Left forelimb (tissue), 1 donor: ENCODE measurements at places on chromosomes 6 and 20.

GRCh38 chr6:44921798-44922197, 406.3 kb upstream of the RUNX2 start:
- DNase-seq, result no peak

GRCh38 chr6:40779409-40779808, 192.2 kb upstream of the LRFN2 start:
- no peak for DNase-seq

- no peak for DNase-seq
Measured at GRCh38 chr6:84346372-84346771, 118.9 kb upstream of the CEP162 start.

DNA sequence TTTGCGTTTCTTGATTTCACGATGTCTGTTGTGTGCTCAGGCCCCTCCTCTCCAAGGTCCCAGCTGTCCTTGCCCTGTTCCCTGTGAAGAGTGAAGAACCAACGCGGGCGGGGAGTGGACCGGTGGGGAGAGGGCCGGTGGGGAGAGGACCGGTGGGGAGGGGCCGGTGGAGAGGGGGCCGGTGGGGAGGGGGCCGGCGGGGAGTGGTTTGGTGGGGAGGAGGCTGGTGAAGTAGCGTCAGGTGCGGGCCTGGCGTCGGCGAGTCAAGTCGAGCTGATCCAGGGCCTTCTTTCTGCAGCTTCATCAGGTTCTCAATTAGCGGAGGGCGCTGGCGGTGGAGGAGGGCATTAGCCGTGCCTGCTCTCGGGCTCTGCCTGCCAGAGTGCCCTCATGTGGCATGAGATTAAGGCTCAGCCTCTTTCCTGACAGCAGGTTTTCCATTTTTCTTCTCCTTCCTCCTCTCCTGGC, 21.2 kb upstream of the BHLHE23 start:
- peak; percentile 61 for DNase-seq

DNA sequence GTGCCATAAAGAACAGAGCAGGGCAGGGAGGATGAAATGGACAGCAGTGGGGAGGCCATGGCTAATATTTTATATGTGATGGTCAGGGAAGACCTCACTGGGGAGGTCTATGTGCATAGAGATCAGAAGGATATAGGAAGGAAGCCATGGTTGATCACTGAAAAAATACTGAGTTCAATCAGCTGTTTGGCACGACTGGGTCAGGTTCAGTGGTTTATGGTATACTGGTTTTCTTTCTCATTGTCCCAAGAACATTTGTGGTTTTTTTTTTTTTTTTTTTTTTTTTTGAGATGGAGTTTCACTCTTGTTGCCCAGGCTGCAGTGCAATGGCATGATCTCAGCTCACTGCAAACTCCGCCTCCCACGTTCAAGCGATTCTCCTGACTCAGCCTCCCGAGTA, 78.3 kb upstream of the TIAM2 start:
- no peak for DNase-seq

- no peak for DNase-seq
Measured at GRCh38 chr6:4402477-4402976, 267.2 kb upstream of the ECI2 start.

- DNase-seq, result no peak
Measured at GRCh38 chr20:24530131-24530680, 60.8 kb downstream of the SYNDIG1 start.

DNA sequence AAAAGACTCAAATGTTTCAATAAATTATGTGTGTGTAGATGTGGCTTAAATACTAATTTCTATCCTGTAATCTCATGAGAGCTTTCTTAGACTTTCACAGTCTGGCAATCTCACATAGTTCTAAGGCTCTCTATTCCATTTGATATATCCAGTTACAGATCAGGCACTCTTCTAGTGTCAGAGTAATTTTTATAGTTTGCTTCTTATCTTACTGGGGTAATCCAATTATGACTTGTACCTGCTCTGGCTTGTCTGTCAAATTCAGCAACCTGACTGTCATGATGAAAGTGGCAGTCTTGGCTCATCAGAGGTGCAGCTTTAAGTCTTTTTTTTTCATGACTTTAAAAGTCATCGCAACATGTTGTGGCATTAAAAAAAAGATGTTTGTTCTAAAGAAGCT, 513.2 kb upstream of the MAN1A1 start:
- no peak for DNase-seq

- peak; percentile 59 for DNase-seq
Measured at GRCh38 chr20:38209054-38209675, 44.1 kb upstream of the TGM2 start.

GRCh38 chr20:21575981-21576740, 62.3 kb upstream of the NKX2-2 start:
- DNase-seq, result no peak

DNA sequence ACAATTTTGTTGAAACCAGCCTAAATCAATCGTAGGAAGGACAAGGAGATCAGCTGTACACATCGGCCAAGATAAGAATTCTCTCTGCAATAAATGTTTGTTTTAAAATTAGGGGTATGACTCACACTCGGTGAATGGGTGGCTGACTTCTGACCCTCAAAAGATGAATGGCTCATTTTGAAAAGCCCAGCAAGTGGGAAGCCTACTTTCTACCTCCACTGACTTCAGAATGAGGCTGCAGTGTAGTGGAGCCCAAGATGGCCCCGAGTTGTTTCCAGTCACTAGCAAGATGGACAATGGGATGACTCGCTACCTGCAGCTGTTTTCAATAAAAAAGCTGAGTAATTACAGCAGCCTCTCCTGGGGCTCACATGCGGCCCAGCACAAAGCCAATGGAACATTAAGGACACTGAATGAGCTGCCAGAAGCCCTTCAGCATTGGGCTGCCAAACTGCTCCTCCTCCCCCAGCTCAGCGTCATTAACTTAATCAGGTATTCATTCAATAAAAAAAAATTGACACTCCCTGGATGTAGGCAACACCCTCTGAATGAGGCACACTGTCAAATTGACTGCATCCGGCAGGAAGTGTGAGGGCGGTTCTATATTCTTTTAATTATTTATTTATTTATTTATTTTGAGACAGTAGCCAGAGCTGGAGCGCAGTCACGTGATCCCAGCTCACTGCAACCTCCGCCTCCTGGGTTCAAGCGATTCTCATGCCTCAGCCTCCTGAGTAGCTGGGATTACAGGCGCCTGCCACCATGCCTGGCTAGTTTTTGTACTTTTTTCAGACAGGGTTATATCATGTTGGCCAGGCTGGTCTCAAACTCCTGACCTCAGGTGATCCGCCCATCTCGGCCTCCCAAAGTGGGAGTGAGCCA, 107.3 kb downstream of the GMPR start:
- DNase-seq, result no peak

GRCh38 chr6:135022050-135022697, 32.4 kb downstream of the HBS1L start:
- no peak for DNase-seq

DNA sequence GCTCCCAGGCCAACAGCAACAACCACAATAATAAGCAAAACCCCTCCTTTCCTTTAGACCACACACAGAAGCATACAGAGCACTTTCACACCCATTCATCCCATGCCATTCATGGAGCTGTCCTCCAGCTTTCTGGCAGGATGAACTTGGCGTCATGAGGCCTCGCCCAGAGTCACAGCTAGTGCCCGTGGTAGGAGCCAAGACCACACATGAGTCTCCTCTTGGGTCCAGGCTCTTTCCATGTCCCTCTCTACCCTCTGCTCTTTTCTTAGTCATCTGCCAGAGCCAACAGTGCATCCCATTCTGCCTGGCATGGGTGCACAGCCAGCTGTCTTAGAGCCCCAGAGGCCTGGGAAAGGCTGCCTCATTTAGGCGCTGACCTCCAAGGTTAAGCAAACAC, 1.8 kb upstream of the TGM3 start:
- no peak for DNase-seq

DNA sequence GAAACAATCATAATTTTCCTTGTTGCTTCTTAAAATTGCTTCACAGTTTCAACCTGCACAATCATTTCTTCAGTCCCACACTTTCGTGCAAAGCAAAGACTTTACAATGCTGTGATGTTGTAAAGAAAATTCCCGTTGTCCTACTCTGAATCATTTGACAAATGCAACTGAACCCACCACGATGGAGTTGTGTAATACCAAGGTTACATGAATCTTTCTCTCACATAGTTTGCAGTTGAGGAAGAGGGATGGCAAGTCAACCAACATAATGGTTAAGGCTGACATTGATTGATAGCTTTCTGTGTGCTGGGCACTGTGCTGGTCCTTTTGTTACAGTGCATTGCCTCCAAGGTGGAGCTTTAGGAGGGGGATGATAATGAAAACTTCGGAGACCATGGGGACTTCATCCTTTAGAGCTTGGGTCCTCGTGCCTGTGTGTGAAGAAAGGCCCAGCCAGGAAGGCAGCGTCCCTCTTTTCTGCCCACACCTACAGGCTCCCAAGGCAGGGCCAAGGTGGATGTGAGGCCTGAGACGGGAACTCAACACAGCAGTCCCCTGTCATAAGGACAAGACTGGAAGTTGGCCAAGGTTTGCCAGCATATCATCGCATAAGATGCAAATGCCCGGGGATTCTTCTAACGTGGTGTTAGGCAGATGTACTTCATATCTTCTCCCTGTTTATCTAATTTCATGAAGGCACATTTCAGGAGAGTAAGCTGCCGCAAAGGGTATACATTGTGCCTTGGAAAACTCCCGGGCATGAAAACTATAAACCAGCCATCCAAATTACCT, 96.9 kb downstream of the LY86 start:
- peak; percentile 31 for DNase-seq

DNA sequence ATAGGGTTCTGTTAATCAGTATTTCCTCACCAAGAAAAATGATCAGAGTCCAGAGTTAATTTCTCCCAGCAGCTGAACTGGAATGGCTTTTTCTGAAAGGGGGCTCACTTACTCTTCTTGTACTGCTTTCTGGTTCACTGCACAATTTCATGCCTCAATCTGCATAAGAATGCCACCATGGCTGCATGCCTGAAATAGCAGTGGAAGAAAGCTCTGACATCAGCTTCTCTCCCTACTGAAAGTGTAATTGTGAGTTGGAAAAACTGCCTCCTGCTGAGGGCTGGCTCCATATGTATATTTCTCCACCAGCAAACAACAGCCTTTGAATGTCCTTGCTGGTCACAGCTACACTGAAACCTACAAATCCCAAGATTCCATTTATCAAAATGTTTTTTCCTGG, 1027.2 kb upstream of the GJE1 start:
- DNase-seq, result no peak

- no peak for DNase-seq
Measured at GRCh38 chr20:58112017-58112781, 116.3 kb downstream of the ANKRD60 start.

GRCh38 chr6:5705252-5705651, 301.5 kb downstream of the NRN1 start:
- no peak for DNase-seq

DNA sequence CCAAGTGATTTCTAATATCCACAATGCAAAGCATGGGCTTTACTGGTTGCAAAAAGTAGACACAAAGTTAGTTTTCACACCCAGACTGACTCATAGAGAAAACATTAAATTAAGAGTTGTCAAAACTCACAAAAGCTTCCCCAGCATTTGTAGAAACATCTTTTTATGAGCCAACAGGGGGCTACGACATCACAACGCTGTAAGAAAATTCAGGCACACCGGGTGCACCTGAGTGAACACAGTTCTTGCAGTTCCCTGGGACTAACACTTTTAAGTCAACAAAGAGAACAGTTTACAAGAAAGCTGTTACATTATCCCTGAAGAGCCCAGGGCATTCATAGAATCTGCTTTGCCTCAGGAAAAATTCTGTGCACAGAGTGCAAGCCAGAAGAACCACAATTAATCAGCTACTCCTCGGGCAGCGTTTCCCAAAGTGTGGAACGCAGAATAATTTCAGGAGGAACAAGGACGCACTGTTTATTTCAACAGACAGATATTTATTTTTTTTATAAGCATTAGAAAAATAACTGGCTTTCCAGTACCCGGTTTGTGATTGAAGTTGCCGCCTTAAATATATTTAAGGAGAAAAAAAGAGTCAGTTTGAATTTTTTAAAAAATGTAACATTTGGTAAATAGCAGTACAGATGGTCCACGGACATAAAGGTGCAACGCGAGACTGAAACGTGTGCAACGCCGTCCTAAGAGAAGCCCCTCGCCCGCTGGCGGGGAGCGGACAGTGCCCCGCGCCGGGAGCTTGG, 1.2 kb downstream of the NCOA5 start:
- no peak for DNase-seq

DNA sequence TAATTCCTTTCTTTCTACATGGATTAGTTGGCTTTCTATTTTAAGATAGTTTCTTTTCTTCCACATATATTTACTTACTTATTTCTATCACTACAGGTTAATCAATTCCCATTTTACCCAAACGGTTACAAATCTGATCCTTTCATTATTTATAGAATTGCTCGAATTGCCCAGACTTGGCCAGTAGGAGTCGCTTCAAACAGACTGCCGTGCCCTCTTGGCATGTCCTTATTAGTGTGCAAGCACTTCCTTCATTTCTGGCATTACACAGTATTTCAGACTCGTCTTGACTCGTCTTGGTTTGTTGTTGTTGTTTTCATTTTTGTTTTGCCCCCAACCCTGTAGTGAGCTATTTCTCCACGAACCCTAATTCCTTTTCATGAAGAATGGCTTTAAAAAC, 74.6 kb downstream of the SAMD3 start:
- no peak for DNase-seq

- DNase-seq, result no peak
Measured at GRCh38 chr20:47557218-47557617, 55.5 kb downstream of the NCOA3 start.

GRCh38 chr20:46057856-46058598, 29.0 kb downstream of the SLC12A5 start:
- no peak for DNase-seq
